ENCODE measurements at places on chromosomes 13 and 19. TPM values are rescaled to one million over a fixed set of nuclear protein-coding genes. Genes with fewer than 3 reads are reported as not detected.

The PCDH20 gene
- total RNA-seq, result 6.9 TPM

The ENOX1 gene
- total RNA-seq, result 8.6 TPM

The ANKRD27 gene
- total RNA-seq, result 17.9 TPM

The ZNF880 gene
- total RNA-seq, result 24.0 TPM

The ZNF566 gene
- total RNA-seq, result 8.1 TPM

The ZNF66 gene
- 3.7 TPM for total RNA-seq

Measured in heart left ventricle (tissue), 16 donors.